Vagina (tissue), 2 donors: ENCODE measurements at places on chromosomes 12 and 14.

DNA sequence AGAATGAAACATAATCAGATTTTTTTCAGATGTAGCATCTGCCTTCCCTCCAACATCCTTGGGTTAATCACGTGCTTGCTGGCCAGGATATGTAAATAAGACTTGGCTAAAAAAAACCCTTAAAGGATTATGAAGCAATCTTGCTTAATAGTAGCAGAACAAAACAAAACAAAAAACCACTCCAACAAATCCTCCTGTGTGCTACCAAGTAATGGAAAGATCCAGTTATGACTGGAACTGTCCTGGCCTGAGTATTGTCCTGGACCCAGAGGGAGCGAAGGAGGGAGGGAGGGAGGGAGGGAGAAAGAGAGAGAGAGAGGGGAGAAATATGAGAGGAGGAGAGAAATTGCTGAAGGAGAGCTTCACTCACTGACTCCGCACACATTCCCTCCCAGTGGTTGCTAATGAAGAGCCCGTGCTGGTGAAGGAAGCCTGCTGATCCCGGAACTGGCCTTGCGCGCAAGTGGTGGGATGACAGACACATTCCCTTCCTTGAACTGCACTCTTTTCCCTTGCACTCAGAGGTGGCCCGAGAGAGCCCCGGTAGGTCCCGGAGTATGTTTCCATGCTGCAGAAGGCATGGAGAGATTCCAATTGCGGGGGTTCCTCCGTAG is 57.2 kb downstream of the HMGA2 start:
- peak; percentile 92 for DNase-seq

- DNase-seq, result no peak
Observed at GRCh38 chr14:98168211-98168985, 1103.6 kb downstream of the BCL11B start.

- DNase-seq, result no peak
Observed at GRCh38 chr12:10163084-10163483, 8.8 kb downstream of the OLR1 start.

GRCh38 chr12:75360920-75361319 is 26.4 kb downstream of the GLIPR1L1 start:
- no peak for DNase-seq

GRCh38 chr14:102774391-102775153 is 2.7 kb upstream of the TRAF3 start:
- no peak for DNase-seq

- DNase-seq, result no peak
Observed at GRCh38 chr14:20198991-20199390, 8.3 kb downstream of the OR11G2 start.

DNA sequence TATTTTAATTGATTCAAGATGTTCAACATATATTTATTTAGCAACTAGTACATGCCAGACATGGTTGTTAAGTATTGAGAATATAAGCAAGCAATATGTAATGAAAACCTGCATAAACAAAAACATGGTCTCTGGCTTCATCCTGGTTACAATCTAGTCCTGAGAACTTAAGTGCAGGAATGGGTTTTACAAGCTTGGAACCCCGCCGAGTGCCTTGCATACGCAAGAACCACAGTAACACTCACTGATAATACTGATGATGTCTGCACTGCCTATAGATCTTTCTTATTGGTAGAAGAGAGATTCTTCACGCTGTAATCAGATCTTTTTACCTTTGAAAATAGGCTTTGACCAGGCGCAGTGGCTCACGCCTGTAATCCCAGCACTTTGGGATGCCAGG is 22.9 kb upstream of the CALM1 start:
- no peak for DNase-seq

DNA sequence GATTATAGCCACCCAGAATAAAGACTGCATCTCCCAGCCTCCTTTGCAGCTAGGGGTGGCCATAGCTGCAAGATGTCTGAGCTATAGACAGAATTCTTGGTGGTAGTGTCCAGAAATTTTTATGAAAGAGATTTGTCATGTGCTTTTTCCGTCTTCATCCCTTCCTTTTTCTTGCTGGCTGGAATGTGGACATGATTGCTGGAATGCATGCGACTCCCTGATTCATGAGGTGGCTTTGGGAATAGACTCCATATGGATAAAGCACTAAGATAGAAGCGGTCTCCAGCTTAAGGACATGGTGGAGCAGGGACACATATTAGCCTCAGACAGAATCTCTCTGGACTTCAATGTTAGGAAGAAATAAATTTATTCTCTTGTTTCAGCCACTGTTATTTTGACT is 10.0 kb upstream of the HSPB8 start:
- DNase-seq, result no peak

GRCh38 chr12:112314981-112315380 is 67.2 kb downstream of the HECTD4 start:
- no peak for DNase-seq

DNA sequence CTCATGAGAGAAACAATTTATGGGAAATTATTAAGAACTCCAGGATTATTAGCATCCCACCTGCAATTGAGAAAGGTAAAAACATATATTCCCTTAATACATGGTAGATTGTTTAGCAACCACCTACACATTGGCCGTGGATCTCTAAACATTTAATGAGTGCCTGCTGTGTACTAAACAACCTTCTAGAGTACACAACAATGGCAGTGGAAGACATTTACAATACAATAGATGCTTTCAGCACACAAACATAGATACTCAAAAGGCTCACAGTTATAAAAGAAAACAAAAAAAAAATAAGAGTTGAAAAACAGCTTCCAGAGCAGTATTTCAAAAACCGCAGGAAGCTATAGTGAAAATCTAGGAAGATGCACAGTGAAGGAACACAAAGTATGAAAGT is 382.9 kb downstream of the SYT1 start:
- DNase-seq, result no peak

GRCh38 chr14:90296641-90297040 is 35.1 kb downstream of the NRDE2 start:
- DNase-seq, result no peak

GRCh38 chr14:94354638-94355185 is 31.6 kb upstream of the SERPINA6 start:
- no peak for DNase-seq

GRCh38 chr14:91545946-91546716 is 36.0 kb upstream of the PPP4R3A start:
- DNase-seq, result no peak

- DNase-seq, result peak; percentile 93
Observed at GRCh38 chr14:54564868-54565784, 1.8 kb upstream of the SAMD4A start.

DNA sequence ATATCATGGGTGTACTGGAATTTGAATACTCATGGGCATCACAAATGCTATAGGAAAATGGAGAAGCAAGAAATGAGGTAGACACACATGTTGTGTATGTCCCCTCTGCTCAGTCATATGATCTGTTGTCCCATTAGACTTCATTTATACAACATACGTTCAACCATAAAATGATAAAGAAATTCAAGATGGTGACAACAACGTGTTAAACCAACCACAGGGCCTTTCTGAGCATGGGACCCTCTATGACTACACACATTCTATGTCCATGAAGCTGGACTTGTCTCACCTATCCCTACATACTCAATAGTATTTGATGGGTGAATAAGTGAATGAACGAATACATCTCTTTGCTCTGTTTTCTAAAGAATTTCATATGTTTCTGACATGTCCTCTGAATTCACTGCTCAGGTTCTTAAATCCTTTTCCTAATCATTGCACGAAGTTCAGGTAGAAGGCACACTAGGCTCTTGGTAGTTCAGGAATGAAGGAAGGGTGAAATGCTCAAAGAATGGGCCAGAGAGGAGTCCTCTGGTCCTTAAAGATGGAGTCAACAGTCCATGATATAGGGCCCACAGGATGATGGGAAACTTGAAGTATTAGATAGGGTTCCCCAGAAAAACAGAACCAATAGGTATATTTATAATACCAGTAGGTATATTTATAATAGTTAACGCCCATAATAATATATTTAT is 105.7 kb upstream of the PPM1H start:
- DNase-seq, result no peak

DNA sequence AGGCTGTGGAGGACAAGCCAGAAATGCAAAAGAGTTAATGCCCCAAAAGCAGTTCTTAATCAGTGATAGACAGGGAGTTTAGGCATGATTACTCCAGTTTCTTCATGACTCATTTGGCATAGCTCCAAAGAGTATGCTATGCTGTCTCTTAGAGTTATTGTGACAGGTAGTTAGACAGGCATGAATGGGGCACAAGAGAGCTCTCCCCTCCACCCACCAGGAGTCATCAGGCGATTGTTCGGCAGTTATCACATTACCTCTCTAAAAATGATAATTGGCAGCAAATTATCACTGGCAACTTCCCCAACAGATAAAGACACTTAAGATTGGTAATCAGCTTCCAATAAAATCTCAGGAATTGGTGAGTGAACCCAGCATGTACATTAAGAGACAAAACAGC is 320.1 kb downstream of the DAD1 start:
- DNase-seq, result no peak

GRCh38 chr12:49702009-49702408 is 5.2 kb downstream of the FMNL3 start:
- no peak for DNase-seq

DNA sequence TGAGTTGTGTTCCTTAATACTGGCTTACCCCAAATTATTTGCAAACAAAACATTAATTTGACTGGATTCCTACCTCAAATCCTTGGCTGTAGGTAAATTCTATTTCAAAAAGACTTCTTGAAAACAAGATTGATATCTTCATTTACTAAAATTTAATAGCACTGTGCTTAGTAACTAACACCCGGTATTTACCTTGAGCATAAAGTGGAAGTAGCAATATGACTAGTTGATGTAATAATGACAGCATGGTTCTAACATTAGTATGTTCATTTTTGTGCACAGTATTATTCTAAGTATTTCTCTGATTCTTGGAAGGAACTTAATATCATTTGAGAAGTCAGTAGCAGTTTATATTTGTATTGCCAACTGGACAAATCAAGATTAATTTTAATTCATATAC is 96.8 kb downstream of the PPHLN1 start:
- DNase-seq, result no peak

DNA sequence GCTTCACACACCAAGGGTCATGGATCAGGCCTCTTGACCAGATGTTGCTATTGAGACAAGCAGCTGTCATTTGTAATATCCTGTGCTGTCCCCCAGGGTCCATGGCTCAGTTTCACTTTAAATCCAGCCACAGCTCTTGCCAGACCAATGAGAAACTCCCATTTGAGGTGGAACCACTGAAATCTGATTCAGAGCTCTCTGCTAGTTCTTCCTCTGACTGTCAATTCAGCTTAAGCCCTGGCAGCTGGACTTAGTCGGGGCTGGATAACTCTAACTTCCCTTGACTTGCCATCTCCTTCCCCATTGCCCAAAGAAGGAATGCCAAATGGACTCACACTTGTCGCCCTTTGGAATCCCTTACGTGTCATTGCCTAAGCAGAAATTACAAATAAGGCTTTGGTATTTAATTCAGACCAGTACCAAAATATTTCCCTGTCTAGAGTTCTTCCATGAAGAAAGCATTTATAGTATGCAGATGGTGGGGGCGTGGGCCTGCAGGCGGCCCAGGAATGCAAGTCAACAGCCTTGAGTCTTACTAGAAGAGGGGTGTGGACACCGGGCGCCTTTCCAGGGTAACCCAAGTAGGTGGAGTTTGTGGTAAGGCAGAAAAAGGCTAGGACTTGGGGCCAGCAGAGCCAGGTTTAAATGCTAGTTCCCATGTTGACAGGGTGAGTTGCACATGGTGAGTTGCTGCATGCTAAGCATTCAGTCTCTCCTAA is 96.9 kb upstream of the TMPO start:
- DNase-seq, result no peak

DNA sequence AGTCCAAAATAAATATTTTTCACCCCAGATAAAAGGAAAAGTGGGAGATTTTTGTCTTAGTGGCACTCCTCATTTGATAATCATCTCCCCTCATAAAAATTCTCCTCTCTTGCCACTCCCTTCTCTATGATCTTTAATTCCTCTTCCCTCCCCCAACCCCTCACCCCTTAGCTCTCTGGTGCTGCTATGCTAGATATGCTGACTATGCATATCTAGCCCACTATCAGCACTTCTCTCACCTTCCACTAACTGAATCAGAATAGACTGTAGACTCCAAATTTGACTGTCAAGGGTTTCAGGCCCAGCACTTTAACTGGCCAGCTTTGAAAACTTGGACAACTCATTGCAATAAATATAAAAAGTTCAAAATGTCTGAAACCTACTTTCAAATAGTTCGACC is 254.2 kb downstream of the ETNK1 start:
- DNase-seq, result no peak

- no peak for DNase-seq
Observed at GRCh38 chr14:28673056-28673455, 93.5 kb upstream of the FOXG1 start.

DNA sequence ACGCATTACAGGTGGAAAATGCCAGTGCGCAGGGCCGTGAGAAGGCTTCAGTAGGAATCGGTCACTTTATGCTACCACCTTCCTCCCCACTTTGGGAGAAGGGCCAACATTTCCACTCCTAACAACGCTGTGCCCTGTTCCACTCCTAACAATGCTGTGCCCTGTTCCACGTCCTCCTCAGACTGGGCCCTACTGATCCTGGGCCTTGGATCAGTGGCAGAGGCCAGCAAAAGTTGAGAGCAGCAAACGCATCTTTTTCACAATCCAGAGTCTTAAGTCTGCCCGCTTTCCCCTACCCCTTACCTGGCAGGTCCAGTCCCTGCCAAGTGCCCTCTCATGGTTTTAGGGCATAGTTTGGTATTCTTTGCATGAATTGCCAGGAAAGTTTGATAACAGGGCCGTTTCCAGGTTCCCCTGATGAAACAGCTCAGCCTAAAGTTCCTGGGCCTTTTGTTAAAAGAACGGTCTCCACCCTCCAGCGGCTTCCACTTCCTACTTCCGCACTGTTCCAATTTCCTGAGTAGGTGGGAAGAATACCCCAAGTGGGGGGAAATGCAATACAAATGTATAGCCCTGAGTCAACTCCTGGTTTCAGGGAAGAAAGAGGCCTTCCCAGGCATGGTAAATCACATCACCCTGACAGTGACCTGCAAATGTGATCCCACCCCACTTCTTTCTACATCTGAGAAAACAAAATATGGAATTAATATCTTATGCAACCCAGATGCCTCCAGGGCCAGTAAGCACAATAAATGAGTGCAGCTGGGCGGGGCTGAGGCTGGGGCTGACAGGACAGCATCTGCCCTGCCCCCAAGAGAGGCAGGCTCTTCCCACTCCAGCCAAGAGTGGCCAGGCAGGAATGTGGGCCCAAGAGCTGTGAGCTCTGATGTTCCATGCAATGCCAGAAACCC is 15.0 kb downstream of the KCTD10 start:
- peak; percentile 92 for DNase-seq

DNA sequence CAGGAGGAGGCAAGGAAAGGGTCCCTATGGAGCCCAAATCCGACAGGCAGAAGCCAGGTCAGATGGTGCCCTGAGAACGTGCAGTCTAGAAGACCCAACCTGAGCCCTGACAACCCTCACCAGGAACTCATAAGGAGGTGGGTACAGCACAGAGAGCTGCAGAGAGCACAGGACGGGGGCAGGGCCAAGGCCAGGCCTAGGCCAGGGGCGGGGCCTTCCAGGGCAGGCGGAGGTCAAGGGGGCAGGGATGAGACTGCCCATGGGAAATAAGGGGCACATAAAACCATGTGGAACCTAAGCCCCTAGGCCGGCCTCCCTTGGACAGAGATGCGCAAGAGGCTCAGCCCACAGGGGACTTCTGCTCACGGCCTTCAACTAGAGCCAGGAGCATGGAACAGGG is 45.1 kb downstream of the SSH1 start:
- DNase-seq, result no peak

- no peak for DNase-seq
Observed at GRCh38 chr12:104687823-104688573, 231.2 kb downstream of the CHST11 start.
